Activated CD8-positive, alpha-beta memory T cell treated with anti-CD3 and anti-CD28 coated beads, Interleukin-2, amount 50 U/mL, for 48 hours (primary cell): ENCODE measurements at places on chromosomes 7 and 10.

GRCh38 chr7:50314836-50315592 lies 10.5 kb downstream of the IKZF1 start:
- peak; percentile 62 for DNase-seq

GRCh38 chr7:47535704-47536628 lies 45.9 kb downstream of the TNS3 start:
- no peak for DNase-seq

DNA sequence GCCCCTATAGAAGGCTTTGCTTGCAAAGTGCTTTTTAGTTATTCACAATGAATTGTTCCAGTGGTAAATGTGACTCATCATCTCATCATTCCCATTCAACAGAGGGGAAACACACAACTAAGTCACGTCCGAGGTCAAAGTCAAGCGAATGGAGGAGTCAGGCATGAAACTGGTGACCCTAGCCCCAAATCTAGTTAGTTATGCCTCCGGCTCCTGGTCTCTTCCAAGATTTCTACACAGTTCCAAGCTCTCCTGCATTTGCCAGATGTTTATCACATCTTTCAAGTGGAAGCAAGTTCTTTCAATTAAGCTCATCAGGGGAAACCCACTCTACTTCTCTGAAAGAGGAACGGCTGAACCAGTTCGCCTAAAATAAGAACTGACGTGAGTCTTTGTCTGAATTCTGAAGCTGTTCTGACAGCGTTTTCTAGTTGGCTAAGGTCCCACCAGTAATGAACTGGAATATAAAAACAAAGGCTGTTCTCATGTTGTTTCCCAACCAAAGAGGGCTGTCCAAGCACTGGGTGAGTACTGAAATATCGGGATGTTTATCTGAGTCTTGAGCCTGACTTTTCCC lies 140.9 kb upstream of the NRBF2 start:
- no peak for DNase-seq

DNA sequence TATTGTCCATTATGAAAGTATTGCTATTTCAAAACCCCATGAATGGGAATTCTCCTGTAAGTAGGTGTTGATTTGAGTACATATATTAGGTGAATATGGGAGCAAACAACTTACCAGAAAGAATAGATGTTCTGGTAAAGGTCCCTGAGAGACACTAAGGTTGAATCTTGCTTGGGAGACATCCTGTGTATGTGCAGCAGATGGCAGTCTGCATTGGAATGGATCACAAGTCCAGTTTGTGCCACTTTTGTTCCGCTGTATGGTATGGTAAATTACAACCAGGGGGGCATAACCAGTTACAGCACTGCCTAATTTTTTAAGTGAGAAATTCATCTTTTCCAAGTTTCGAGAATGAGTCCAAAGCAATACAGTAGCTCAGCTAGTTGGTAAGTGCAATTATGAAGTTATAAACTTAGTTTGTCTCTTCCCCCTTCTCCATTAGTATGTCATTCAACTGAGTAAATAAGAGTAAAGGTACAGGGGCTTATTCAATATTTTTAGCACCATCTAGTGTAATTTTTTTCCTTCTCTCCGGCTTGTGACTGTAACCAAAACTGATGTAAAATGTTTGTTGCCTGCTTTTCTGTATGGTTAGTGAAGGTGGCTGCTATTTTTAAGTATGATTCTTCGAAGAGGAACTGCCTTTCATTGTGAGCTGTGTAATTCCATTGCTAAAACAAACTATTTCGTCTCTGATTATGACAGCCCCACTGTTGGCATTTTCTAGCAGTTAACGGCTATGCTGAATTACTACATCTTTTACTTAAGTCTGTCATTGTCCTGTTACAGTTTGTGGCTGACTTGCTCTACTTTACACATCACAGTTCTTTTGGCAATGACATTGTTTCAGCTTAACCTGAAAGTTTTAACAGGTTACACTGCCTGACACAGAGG lies 2.8 kb downstream of the MCU start:
- no peak for DNase-seq

DNA sequence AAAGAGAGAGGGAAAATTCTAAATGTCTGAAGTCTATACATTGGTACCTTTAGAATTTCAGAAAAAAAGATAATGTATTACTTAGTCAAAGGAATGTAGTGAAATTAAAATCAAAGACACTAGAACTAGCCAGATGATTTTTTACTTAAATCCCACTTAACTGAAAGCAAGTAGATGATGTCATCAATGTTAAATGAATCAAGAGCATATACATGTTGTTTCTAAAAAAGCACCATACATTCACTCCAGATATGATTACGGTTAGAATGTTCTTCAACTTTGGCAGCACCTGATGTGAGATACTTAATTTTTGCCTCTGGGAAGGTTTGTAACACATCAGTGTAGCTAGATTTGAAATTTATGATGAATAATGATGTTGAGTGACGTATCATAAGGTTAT lies 576.7 kb upstream of the CNTNAP2 start:
- no peak for DNase-seq

- DNase-seq: peak; percentile 88
Observed at GRCh38 chr10:35336084-35336831, at the start of gene CCNY. CCNY (plus strand) TSS chr10:35336509; CDS start chr10:35337054, 545 bp downstream.

DNA sequence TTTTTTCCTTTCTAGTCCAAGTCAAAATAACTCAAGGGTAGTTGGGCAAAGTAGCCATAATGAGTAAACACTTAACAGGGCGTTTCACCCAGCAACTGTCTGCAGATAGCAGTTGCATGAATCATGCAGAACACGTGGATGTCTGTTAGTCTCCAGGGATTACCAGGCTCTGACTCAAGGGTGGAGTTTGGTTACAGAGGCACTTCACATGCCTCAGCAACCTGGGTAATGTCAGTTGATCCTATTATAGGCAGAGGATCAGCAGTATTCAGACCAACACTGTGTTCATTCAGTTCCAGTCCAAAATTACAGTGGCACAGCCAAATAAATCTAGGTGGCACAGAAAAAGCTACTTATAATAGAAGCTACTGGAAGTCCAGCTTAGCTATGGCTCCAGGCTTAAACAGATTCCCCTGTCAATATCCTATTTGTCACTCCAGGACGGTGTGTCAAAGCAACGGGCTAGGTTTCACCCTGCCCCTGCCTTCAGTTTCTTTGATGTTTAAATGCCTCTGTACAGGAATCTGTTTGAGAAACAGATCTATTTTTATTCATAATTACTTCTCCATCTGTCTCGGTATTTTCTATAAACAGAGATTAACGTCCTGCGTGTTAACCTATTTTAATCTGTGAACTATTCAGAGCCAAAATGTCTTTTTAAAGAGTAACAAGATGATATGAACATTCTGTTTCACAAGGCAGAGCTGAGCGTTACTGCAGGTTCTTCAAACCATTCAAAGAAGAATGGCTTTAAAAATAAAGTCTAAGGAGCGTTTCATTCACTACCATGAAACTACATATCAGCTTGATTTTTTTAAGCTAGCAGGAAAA lies 162.6 kb upstream of the AKR1E2 start:
- no peak for DNase-seq

DNA sequence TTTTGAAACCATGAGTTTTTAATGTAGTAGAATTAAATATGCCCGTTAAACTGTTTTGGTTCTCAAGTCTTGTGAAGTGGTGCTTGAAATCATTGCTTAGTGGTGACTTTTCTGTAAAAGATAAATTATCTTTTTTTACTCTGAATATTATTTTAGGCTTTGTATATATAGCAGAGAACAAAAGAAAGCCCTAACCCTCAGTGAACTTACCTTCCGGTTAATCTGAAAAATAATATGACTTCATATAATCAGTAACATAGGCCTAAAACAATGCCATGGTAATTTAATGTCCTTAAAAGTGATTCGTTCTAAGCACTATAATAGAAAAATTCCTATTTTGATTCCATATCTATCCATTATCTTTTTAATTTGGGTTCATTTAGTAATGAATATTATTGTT lies 21.8 kb downstream of the AKAP9 start:
- no peak for DNase-seq

- no peak for DNase-seq
Observed at GRCh38 chr10:24900888-24901685, 51.3 kb downstream of the PRTFDC1 start.

DNA sequence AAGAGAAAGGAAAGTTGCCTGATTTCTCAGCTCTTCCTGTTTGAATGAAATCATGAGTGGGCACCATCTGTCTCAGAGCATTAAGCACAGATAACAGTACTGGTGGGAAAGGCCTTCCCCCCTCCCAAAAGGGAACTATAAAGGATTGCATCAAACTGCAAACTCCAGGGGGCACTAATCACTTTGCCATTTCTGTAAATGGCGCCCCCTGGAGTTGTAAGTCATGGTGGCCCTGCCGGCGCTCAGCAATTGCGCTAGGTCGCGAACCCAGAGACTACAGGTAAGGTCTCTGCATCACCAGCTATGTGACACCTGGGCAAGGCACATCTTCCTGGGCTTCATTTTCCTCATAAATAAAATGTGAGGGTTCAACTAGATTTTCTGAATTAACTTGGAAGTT lies 11.1 kb downstream of the LRRC4 start:
- DNase-seq: peak; percentile 67

- DNase-seq: no peak
Observed at GRCh38 chr7:135661311-135662122, 797 bp upstream of the STMP1 start.

DNA sequence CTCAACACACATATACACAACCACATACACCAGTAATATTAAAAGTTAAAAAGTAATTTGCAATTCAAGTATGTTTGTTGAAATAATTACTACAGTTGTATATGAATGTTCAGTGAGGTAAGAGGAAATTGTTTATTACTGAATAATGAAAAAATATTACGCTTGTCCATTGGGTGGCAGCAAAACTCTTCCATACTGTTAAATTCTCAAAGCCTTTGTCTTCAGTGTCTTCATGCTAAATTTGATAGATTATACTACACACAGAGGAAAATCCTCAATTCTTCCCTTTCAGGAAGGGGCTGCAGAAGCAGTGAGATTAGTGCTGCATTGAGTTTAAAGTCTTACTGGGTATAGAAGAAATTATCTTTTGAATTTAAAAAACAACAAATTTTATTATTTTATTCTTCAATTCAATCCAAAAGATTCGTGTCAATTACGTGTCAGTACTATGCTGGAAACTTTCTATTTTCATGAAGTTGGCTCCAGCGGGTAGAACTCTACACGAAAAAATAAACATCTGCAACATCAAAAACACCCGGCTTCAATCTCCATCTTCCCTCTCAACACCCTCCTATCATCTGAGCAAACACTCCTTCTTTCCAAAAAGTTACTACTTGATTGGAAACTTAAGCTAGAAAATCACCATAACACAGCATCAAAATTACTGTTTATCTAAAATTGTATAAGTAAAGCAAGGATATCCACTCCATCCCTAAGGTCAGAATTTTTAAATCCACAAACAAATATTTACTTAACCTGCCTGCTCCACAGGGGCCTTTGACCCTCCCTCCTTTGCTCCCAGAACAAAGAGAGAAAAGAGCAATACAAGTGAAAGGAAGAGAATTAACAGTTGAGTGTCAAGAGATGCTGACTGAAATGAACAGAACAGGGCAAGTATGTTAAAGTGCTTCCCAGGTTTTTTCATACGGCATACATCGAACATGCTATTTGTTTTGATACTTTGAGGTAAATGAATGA lies 37.0 kb upstream of the TES start:
- DNase-seq: no peak

GRCh38 chr7:1354661-1355567 lies 104.4 kb downstream of the MICALL2 start:
- DNase-seq: no peak

GRCh38 chr7:28891192-28891875 lies 66.8 kb downstream of the TRIL start:
- no peak for DNase-seq

DNA sequence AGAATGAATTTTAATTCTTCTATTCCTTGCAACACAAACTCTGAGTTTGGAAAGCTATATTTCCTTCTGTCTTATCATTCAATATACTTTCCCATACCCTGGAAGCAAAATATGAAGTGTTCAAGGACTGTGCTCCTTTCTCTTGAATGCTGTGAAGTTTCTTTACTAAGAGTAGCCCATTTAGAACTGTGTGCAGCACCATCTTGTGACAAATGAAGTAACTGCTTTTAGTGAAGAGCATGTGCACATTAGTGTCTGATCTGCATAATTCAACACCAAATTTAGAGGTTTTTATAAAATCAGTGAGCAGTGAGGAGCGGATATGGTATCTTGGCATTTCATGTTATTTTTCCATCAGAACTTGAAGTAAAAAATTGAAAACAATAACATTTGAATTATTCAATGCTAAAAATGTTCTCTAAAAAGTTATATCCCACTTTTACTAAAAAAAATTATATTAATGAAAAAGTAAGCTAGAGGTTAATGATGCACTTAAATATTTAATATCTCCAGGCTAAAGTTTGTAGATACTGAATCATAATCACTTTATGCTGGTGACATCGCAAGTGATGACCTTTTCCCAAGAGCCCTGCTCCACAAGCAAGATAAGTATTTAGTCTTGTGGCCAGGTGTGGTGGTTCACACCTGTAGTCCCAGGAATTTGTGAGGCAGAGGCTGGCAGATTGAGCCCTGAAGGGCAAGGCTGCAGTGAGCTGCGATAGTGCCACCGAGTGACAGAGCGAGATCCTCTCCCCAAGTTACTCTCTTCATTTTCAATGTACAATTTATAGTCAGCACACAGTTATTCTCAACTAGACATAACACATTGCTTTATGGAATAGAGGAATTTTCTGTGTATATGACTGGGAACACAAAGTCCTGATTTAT lies 108.8 kb upstream of the PCLO start:
- DNase-seq: no peak

DNA sequence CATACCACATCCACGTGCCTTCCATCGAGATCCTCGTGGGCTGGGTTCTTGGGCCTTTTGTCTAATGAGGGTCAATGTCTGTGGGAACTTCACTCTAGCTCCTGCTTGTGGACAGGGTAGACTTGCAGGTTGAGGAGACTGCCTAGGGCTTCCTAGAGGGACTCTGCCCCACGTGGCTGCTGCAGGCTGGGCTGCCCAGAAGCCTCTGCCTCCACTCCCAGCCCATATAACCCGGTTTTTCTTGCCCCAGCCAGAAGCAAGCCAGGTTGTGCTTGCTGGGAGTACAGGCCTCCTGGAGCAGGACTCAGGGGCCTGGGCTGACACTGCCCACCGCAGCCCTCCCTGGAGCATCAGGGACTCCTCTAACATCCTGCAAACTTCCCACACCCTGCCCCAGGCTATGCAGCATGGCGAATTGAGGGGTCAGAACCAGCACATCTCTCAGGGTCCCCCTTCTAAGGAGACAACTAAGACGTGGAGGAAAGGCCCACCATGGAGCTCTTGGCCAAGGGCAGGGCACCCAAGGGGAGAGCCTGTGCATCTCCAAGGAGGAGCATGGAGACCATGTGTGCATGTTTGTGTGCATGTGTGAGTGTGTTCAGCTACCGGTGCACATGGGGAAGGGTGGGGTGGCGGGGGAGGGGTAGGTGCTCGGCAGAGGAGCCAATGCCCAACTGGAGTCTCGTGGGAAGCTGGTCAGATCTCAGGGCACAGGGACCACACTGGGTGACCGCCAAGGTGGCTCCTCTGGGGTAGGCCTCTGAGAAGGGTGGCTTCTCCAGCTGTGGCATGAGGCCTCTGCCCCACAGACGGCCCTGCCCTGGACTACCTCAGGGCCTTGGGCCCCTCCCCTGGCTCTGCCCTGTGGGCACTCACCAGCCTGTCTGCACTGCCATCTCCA lies 62.6 kb downstream of the RASGEF1A start:
- no peak for DNase-seq
